Transverse colon (tissue), 4 donors: ENCODE measurements at places on chromosomes 12 and 14.
A peak's percentile ranks its signal among the peaks of the same experiment; 100 is the strongest.

DNA sequence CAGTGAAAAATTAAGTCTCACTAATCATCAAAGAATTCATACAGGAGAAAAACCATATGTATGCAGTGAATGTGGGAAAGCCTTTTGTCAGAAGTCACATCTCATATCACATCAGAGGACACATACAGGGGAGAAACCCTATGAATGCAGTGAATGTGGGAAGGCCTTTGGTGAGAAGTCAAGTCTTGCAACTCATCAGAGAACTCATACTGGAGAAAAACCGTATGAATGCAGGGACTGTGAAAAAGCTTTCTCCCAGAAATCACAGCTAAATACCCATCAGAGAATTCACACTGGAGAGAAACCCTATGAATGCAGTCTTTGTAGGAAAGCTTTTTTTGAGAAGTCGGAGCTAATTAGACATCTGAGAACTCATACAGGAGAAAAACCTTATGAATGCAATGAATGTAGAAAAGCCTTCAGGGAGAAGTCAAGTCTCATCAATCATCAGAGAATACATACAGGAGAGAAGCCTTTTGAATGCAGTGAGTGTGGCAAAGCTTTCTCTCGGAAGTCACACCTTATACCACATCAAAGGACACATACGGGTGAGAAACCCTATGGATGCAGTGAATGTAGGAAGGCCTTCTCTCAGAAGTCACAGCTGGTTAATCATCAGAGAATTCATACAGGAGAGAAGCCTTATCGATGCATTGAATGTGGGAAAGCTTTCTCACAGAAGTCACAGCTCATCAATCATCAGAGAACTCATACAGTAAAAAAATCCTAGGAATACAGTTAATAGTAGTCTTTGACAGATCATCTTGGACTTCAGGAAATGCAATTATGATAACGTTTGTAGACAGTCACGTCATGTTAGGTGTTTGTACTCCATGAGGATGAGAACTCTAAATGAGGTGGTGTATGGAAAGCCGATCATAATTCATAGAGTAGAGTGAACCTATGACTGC lies 21.1 kb downstream of the ZNF84 start:
- no peak for DNase-seq

DNA sequence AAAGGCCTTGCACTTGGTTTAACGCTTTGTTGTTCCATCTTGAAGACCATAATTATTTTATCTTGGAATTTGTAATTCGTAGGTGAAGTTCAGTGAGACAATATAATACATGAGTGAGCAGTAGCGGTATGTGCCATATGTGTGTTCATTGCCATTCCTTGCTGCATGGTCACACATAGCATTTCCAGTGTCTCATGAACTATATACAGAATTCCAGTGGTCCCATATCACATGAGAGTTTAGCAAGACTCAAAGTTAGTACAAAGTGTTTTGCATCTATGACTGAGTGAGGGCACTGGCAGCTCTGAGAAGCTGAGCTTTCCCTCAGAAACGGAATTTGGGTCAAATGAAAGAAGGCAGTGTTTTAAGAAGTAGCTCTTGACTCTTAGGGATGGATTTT lies 359.8 kb downstream of the FOXG1 start:
- DNase-seq = no peak

- DNase-seq = no peak
These were observed 209.2 kb downstream of the ALX1 start for GRCh38 chr12:85489194-85489593.

DNA sequence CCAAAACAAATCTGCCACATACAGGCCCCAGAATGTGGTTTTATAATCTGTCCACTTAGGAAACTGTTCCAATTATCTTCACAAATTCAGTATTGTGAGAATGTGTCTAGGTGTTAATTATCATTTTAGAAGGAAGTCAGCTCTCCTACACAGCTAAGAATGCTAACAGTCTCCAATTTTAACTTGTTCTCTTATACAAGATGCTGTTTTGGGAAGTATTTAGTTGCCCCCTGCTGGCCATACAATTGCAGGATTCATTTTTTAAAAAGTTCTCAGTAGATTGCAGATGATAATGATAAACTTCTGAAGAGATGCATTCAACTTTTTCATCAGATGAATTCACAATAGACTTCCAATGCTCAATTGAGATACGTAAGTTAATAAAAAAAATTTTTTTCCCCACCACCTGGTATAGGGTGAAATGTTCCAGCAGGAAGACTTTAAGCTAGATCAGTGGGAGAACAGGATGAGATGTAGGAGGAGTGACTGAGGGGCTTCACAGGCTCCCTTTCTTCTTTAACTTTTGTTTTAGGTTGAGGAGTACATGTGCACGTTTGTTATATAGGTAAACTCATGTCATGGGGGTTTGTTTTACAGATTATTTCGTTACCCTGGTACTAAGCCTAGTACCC lies 27.3 kb upstream of the OSBPL8 start:
- DNase-seq = peak; percentile 13
